ENCODE measurements at places on chromosomes 4 and X.

GRCh38 chrX:38206542-38206941, 14.1 kb downstream of the SRPX start:
- no peak for DNase-seq

DNA sequence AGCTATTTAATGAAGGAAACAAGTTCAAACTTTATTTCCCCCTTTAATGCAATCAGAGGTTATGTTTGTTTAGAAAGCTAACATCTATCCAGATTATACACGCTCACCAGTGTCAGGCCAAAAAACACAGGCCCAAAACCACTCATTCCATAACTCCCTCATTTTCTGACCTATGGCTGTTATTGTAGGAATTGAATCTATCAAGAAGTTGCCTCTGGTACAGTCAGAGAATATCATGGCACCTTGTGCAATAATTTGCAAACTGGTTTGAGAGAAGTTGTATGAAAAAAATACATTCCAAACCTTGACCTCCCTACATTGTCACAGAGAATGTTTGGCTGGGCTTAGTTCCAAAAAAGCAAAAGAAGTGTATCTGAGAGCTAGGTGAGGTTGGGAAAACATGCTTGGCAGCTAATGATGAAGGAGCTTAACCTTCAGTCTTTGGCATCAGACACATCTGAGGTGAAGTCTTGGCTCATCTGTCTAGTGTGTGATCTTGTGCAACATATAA, 591.0 kb downstream of the ANKRD50 start:
- no peak for DNase-seq

GRCh38 chr4:54902271-54902670, 223.1 kb downstream of the KDR start:
- DNase-seq, result no peak

- no peak for DNase-seq
Measured at GRCh38 chr4:95181243-95181995, 367.4 kb downstream of the UNC5C start.

DNA sequence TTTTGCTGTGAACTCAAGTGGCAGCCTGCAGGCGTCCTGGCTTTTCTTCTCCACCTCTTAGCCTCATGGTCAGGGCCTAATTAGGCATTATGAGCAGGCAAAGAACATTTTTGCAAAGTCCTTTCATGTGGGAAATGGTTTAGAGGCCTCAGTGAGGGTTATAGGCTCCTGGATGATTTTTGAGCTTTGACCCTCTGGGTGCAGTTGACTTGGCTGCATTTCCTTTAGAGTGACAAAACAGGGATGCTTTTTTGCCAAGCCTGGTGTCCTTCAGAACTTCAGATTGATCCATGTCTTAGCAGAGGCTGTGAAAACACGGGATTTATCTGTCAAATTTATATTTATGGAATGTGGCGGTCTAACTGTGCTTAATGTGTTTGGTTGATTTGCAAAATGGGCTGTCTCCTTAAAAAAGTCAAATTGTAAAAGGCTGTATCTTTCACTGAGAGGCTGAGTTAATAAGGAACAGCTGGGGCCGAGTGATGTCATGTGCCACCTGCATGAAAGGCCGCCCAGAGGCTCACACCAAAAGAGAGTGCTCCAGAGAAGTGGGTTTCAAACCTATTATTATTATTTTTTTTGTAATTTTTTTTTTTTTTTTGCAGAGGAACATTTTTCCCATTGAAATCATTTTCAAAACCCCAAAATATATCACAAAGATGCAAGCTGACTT, 192.2 kb upstream of the ARX start:
- DNase-seq, result no peak

DNA sequence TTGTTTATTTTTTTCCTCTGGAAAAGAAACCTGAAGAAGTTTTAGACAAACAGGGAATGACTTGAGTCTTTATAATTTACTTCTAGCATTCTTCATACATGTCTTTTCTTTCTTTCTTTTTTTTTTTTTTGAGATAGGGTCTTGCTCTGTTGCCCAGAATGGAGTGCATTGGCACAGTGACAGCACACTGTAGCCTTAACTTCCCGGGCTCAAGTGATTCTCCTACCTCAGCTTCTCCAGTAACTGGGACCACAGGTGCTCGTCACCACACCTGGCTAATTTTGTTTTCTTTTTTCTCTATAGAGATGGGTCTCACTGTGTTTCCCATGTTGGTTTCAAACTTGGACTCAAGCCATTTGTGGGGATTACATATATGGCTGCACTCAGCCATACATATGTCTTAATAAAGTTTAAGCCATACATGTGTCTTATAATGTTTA, 71.8 kb downstream of the RAPGEF2 start:
- DNase-seq, result no peak

DNA sequence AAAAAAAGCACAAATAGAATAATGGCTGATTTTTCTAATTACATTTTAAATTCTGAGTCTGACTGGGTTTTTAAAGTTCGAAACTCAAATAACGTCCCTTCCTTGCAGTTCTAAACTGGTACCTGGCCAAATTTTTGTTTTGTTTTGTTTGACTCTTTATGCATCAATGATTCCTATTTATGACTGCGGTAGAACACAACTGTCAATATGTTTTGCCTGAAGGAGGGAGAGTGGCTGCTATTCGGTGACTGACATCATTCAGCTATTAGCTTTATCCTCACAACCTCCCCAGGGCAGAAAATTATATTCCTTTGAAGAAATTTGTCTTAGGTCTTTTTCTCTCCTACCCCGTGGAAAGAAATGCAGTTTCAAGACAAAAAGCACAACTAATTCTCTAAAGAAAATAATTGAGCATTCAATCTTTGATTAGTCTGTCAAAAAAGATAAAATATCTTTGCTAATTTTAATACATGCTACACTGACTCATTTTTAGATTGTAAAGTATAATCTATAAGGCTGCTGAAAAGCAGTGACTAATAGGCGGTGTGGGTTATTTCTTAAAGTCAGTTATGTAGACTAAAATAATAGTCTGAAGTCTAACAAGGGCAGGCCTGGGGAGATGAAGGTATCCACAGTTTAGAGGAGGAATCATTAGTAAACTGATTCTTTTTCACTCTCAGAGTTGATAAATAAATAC, 61.9 kb downstream of the TMEM150C start:
- DNase-seq, result no peak

- DNase-seq, result no peak
Measured at GRCh38 chrX:46850771-46851170, 13.9 kb downstream of the RP2 start.

DNA sequence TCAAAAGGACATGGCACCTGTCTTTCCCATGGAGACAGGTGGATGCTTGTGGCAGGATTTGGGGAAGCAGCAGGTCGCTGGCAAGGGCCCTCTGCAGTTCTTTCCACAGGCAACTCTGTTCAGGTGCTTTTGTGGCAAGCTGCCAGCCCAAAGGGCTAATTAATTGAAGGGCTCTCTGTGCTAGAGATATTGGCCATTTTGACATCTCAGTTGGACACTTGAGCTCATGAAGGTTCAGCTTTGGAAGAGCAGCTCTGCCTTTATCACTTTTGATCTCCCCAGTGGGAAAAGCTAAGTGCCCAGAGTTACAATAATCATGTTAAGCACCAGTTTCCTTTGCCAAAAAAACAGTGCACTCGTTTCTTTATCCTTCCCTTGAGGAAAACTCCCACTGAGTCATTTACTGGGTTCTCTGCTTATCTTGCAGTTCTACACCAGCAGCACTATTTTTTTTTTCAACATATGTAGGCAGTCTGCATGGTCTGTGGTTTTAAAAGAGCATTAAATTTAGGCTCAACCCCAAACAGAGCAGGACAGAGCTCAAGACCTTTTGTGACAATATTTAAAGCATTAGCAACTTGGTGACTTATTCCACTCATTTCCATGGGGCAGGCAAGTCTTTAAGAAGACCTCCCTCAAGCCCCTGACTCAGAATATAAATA, 336.4 kb upstream of the RASGEF1B start:
- no peak for DNase-seq

GRCh38 chr4:30839583-30840520, 119.7 kb downstream of the PCDH7 start:
- DNase-seq, result no peak

DNA sequence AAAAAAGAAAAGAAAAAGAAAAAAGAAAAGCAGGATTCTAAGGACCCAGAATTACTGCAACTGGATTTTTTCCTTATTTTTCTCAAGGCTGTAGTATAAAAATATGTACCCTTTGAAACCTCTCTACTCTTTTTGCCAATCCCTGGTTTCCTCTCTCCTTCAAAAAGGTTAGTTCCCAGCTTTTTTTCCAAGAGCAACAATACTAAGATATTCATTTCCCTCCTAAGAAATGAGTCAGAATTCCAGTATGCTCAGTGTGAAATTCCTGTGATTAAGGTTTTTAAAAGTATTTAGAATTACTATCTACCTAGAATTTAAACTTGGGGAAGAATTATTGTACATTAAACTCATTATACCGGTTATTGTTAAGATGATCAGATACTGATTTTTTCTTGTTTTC, 22.0 kb downstream of the SMIM14 start:
- DNase-seq, result no peak

- no peak for DNase-seq
Measured at GRCh38 chr4:147174591-147174990, 228.9 kb upstream of the TTC29 start.

- DNase-seq, result no peak
Measured at GRCh38 chrX:115345615-115346014, 56.1 kb downstream of the LUZP4 start.

DNA sequence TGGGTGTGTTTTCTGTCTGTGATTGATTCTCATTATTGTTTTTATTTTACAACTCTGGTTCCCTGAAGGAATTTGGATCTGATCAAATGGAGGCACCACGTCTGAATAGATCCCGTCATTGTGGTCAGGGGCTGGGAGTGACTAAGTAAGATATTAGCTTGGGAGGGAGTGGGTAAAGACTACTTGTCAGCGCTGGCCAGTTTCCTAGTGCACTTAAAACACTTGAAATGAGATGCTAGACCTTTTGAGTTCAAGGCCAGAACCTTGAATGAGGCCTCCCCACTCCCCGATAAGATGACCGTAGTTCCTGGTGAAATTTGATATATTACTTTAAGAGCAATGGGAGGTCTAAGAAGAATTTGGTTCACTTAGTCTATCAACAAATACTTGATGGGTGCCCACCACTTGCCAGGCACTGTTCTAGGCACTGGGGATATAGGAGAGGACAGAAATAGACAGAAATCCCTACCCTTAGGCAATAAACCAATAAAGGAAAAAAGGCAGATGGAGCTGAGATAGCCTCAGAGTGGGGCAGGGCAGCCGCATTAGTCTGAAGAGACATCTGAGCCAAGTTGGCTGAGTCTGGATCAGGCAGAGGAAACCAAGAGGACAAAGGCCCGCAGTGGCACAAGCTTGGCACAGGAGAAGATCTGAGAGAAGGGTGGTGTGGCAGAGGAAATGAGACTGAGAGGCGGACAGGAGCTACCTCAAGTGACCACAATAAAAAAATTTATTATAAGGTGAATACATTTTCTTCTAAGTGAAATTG, 11.8 kb downstream of the FAM184B start:
- no peak for DNase-seq

- no peak for DNase-seq
Measured at GRCh38 chr4:39046249-39046648, 14.0 kb upstream of the TMEM156 start.

DNA sequence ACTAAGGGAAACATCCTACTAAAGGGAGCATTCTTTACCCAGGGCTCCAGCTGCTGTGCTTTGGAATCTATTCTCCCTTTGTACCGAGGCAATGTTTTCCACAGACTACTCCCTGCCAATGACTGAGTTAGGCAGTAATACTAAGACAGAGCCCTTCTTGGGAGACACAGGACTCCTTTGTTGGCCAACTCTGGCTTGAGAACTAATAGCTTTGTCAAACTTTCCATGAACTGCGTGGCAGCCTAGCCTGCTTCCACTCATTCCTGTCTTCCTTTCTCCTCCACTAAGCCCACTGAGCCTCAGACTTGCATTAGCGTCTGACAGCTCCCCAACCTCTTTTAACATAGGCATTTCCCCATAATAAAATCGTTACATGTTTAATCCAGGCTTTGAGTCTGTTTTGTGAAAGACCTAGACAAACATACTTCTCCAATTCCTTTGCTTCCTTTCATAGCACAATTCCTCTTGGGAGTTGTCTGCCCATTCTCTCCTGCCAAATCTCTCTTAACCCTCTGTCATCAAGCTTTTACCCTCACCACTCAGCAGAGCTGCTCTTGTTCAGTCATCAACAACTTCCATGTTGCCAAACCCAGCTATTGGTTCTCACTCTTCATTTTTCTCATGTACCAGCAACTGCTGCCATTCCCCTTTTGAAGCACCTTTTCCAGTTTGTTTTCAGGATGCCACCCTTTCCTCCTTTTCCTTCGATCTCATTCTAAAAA, 300.3 kb upstream of the IGFBP7 start:
- no peak for DNase-seq

DNA sequence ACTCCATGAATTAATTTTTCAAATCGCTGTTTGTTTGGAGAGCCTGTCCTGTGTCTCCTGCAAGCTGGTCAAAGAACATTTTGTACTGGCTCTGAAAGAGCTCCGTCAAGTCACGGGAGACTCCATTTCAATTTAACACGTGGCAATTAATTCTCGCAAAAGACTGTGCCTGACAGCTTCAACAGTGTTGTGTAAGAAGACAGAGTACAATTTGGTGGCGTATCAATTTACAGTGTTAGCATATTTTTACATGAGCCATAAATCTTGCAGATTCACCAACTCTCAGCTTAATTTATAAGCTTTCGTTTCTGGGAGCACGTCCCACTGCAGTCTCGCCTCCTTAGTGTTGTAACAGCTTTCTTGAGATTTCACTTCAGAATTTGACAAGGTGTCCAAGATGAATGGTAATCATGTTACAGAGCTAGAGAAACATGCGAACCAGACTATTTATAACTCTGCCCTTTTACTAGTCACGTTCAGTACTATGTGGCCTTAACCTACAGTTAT, 70.8 kb downstream of the RWDD4 start:
- no peak for DNase-seq

GRCh38 chrX:65635822-65636221, 31.6 kb upstream of the MSN start:
- DNase-seq, result no peak

GRCh38 chr4:47071901-47072341, 40.6 kb downstream of the GABRB1 start:
- DNase-seq, result no peak

DNA sequence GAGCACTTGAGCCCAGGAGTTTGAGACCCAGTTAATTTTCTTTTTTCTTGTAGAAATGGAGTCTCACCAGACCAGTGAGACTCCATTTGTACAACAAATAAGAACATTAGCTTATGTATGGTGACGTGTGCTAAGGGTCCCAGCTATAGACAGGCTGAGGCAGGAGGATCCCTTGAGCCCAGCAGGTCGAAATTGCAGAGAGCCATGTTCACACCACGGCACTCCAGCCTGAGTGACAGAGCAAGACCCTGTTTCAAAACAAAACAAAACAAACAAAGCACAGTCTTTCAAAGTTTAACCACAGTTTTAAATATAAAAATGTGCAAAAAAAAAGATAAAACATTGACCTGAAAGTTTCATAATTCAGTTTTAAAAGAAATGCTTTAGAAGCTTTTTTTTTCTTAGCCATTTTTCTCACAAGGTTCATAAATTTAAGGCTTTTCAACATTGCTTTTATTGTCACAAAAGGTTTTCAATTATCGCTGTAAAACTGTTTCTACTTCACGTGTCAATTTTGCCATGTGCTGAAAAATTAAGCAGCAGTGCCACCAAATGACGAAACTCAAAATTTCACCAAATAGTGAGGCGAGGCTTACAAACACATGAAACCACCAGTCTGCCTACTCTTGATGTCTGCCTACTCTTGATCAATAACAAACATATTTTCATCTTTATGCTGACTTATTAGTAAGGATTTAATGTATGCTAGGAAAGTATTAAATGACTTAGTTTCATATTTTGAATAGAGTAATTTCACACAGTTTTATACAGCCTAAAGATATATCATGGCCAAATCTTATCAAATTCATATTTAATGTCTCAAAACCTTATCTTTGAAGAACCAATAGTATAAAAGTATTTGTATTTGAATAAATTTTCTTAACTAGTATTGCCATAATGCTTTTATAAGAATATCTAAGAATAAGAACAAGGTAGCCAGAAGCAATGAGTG, 126.3 kb downstream of the NEK1 start:
- DNase-seq, result no peak
